ENCODE measurements at places on chromosomes 11 and 22. TPM values are rescaled to one million over a fixed set of nuclear protein-coding genes. Genes with fewer than 3 reads are reported as not detected.

The MUC6 gene
- total RNA-seq, result not detected

The BAIAP2L2 gene
- total RNA-seq, result not detected

The TRIM49 gene
- not detected for total RNA-seq

The RIC3 gene
- total RNA-seq, result 0.52 TPM

The APOBEC3B gene
- total RNA-seq, result 1.6 TPM

The MS4A3 gene
- 6.8 TPM for total RNA-seq

The BTG4 gene
- total RNA-seq, result not detected

The GUCY1A2 gene
- total RNA-seq, result 15.7 TPM

The GAB2 gene
- total RNA-seq, result 10.4 TPM

The LAMTOR1 gene
- total RNA-seq, result 42.3 TPM

The PLAAT5 gene
- total RNA-seq, result 3.7 TPM

All from skeletal muscle tissue (tissue), 5 donors.